ENCODE measurements at places on chromosomes 1 and 21.

DNA sequence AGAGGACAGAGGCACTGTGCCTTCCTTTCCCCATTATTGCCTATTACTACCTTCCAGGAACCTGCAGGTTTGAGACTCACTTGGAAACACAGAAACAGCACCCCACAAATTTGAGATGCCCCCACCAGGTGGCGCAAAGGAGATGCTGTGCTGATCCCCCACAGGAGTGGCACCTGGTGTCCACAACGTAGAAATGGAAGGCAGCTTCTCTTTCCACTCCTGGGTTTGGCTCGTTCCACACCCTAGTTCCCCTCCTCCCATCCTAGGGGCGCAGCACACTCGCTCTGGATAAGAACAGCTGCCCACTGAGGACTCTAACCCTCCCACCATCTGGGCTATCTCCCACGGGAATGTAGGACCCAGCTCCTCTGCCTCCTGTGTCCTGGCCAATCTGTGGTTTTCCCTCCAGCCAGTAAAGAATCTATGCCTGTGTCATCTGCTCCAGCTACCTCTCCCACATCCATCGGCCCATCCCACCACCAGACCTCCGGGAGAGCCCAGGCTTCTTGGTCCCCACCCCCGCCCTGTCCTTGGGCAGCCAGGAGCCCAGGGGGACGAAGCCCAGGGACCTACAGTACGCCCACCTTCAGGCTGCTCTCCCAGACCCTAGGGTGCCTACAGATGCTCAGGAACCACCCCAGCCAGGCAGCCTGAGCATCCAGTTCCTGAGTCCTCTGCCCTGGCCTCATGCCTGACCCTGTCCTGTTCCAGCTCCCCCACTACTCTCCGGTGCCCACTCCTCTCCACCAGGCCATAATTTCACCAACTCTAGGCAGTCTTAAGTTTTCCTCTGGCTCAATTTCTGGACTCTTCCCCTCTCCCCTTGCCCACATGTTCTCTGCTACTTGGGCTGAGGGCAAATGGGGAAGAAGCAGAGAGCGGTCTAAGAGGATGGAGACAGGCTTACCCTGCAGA, 549 bp downstream of the THBS3 start:
- DNase-seq = peak; percentile 94

DNA sequence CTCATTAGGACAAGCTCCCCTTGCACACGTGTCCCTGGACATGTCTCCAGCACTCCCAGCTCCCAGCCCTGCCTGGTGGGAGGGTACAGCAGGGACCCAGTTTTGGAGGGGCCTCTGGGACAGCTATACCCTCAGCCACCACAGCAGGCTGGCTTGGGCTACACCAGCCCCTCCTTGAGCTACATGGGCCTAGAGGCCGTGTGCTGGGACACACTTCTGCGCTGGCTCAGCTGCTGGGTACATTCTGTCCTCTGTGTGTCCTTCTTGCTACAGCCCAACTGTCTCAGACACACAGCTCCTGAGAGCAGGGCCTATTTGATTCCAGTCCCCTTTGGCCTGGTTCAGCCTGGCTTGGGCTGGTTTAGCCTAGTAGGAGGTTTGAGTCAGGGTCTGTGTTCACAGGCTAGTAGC, 26.7 kb downstream of the DMAP1 start:
- DNase-seq = no peak

DNA sequence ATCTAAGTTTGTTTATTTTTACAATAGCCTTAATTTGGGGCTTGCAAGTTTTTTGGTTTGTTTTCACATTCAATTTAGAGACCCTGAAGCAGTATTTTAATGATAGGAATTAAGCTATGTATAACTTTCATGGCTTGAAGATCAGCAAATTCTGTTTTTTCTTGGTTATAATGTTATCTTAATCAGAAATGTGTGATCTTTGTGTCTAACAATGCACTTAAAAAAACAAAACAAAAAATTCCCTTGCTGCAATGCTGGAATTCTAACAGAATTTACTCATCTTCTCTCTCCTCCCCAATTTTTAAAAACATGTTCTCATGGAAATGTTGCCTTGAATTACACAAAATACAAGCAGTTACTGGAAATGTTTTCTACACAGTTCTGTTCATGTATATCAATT, 113.1 kb downstream of the OLFML2B start:
- no peak for DNase-seq

- DNase-seq = peak; percentile 39
Measured at GRCh38 chr1:118154220-118154619, 30.8 kb downstream of the SPAG17 start.

GRCh38 chr1:85314726-85315125, 38.3 kb upstream of the BCL10 start:
- no peak for DNase-seq

GRCh38 chr1:182596934-182597333, 7.3 kb downstream of the RGS16 start:
- no peak for DNase-seq

- DNase-seq = no peak
Measured at GRCh38 chr1:167524651-167525050, 6.3 kb upstream of the CD247 start.

DNA sequence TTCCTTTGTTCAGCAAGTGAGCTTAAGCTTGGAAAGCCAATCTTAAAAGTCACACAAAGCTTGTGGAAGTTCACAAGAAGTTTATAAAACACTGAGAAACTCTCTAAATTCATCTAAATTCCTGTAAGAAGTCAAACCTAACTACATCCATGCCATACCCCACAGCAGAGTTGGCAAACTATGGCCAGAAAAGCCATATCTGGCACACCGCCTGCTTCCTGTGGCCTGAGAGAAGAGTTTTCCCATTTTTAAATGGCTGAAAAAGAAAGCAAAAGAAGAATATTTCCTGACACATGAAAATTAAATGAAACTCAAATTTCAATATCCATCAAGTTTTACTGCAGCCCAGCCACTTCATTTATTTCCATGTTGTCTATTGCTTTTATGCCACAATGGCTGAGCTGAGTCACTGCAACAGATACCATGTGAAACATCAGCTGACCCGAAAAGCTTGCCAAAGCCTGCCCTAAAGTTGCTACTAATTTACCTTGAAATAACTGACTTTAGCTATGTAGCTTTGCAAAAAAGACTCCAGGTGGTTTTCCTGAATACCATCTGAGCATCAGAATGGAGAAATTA, 237.1 kb downstream of the SLC45A1 start:
- peak; percentile 62 for DNase-seq

GRCh38 chr1:173280899-173281660, 73.9 kb upstream of the TNFSF4 start:
- DNase-seq = no peak

GRCh38 chr1:87853576-87854351, 525.1 kb downstream of the LMO4 start:
- DNase-seq = peak; percentile 40

GRCh38 chr1:84892705-84893618, at the start of gene LPAR3:
Gene LPAR3, minus strand, starts transcription at chr1:84893206. Its CDS starts 27,086 bp downstream, at chr1:84866120.
- DNase-seq = peak; percentile 57

- DNase-seq = no peak
Measured at GRCh38 chr1:10835421-10835820, 39.0 kb upstream of the CASZ1 start.

DNA sequence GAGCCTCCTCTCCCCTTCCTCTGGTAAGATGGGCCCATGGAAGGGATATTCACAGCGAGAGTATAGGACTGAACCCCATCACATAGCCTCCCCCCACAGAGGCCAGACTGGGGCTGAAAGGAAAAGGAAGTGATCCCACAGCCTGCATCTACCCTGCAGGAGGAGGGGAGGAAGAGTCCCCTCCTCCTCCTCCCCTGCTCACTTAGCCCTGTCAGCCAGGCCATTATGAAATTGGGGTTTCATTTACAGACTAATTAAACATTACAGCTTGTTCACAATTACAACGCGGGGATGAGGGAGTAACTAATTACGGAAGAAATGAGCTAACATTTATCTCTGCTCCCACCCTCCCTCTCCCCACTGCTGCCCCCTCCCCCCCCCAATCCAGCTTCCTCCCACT, 25.4 kb downstream of the DMAP1 start:
- peak; percentile 24 for DNase-seq

DNA sequence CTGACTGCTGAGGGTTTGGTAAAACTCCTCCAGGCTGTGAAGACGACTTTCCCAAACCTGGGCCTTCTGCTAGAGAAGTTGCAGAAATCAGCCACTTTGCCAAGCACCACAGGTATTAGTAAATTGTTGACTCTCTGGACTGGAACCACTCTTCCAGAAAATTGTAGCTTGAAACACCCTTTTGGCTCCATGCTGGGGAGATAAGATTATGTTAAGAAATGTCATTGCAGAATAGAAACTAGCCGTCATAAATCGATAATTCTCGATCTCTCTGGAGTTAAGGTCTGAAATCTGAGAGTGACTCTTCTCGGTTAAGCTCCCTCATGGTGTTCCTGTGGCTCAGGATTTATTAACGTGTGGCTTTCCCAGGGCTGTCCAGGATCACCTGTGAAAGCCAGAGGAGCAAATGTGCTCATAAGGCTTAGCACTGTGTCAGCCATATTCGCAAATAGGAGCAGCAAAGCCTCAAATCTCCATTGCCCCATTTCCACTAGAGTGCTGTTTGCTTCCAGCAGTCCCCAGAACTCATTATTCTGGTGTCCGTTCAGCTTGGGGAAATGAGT, 54.6 kb downstream of the ZBTB40 start:
- no peak for DNase-seq

DNA sequence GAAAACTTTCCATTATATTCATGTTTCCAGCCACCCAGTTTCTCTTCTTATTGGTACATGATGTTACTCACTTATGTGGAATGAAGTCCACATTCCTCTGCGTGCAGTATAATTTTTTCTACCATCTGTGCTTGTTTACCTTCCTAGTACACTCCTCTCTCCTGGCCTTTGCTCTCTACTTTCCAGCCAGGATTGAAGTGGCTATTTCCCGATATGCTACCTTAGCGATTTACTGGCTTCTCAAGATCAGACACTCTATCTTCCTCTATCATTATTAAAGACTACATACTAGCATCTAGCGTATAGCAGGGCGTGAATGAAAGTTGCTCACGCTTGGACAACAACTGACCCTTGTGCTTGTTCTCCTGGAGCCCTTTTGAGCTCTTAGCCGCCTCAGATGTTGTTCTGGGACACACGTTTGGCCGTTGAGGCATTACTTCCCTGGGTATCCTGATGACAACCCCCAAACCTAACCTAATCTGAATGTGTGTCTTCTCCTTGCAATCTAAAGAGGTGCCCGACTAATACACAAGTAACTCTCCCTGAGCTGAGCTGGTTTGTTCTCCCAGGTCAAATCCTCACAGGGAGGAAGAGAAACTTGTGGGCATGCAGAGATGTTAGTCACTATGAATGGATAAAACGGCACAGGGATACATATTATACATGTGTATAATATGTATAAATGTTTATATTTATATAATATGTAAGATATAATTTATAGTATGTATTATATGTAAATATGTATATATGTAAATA, 13.4 kb upstream of the MTARC2 start:
- DNase-seq = no peak

DNA sequence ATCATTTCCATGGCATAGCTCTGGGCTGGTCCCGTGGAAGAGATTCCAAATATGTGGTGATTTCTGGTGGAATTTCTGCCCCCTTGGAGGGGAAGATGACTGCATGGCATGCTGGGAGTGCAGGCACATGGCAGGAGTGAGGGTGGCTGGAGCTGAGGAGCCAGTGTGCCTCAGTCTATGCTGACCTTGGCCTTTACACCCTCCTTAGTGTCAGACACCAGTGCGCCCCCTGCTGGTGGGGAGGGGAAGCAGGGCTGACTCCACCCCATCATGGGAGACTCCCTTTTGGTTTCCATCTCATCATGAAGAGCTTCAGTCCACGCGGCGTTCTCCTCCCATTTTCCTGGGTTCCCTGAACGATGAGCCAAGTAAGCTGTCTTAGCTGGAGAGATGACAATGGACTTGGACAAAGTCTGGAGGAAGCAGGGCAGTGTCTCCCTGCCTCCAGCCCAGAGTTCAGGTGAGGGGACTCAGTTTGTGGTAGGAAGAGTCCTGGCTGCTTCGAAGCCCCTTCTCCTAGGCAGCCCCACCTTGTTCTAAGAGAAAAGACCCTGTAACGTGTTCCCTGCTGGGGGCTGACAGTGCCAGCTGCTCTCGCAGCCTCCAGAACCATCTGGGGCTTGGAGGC, 10.3 kb downstream of the ALX3 start:
- peak; percentile 85 for DNase-seq

- DNase-seq = peak; percentile 63
Measured at GRCh38 chr1:110084227-110085078, 14.0 kb upstream of the ALX3 start.

GRCh38 chr1:46552357-46553237, 1.1 kb upstream of the KNCN start:
- DNase-seq = no peak

DNA sequence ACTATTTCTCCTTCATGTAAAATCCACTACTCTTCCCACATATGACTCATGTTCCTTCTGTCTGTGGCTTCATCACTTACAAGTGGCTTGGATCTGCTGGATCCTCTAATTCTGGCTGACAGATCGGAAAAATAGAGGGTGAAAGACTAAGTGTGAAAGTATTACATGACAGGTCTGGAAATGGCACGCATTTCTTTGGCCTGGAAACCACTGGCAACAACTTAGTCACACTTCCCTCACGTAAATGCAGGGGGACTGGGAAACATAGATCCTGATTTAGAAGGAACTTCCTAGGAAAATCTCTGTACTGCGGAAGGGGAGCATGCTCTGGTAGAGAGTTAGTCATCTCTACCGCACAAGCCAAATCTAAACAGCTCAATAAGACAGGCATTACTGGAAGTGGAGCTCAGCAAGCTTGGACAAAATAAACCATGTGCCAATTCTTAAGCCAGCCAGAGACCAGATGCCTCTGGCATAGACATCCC, 305.4 kb upstream of the PTBP2 start:
- DNase-seq = no peak
